ENCODE measurements at places on chromosomes 7 and 10.

DNA sequence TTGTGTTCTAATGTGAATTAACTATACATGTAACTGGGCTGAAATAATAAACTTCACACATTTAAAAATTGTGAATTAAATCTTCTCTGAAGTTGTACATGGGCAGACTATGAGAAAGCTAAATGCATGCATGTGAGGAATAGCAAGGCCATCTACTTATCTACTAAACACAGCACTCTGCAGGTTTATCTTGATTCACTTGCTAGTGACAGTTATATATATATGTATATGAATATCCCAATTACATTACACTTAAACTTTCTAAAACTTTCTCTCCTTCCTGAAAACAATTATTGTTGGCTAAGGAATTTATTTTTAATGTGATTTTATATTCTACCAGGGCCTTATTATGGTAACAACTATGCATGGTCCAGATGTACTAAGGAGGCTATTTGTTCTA, 5.1 kb upstream of the SP4 start:
- no peak for DNase-seq

- DNase-seq, result no peak
Measured at GRCh38 chr10:124374535-124375352, 44.0 kb downstream of the OAT start.

- DNase-seq, result no peak
Measured at GRCh38 chr10:33376976-33377657, 42.6 kb upstream of the NRP1 start.

DNA sequence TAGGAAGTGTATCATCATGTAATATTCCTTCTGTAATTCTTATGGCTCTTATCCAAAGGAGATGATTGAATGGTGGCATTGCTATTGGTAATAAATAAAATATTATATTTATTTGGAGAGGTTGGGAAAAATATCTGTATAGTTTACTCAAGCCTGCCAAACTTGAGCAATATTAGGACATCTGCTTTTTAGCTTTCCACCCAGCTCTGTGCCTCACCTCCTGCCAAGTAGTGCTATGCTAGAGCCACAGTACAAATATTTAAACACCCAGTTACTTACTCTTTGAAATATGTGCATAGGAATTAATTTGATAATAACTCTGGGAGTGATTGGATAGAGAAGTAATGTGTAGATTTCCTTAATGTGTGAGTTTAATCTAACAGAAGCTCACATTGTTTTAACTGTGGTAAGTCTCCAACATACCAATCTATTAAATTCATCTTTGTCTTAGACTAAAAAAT, 129.2 kb downstream of the BBS9 start:
- DNase-seq, result no peak

DNA sequence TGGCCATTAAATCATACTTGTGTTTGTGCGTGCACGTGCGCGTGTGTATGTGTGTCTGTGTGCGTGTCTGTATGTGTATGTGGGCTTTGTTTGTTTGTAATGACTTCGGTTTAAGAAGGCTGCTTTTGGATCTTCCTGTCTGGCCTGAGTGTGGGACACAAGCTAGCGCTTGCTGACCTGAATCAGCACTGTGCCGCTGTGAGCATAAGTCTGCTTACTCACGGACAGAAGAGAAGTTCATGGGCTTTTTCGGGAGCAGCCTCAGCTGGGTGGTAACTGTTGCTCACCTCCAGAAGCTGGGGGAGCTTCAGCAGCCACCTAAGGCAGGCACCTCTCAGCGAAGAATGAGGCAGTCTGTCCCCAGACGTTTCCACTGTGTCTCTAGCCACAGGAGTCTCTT, 56.1 kb upstream of the TRUB1 start:
- no peak for DNase-seq

DNA sequence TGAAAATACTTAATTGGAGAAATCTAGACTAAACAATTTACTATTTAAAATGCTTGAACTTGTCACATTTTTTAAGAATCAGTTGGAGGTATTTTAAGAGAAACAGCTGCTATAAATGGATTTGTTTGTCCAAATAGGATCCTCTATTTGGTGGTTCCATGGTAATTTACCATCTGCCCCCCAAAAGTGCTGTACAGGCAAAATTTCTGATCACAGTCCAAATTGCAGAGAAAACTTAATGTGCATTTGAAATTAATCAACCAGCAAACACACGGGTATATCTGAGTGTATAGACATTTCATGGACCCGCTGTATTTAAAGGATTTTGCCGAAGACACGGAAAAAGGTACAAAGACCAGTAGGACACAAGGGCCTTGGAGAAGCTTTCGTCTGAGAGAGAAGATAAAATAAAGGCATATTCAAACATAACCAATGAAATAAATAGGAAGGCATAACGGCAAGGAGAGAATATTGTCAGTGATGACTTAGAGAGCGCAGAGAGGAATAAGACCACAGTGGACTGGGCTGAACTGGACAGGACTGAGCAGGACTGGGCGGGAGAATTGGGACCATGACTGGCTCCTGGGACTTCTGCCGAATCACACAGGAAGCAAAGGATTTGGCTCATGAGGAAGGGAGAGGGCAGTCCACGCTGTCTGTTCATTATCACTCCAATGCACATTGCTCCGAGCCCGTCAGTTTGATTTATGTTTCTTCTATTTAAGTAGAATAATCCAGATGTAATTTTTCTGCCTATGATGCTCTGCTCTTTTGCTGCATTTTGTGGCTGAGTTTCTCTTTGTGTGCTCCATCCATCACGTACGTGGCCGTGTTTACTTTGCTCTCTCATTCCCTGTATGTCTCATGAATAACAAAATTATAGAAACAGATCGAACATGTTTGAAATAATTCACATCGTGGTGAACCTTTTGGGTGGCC, 112.8 kb downstream of the PRLHR start:
- no peak for DNase-seq

DNA sequence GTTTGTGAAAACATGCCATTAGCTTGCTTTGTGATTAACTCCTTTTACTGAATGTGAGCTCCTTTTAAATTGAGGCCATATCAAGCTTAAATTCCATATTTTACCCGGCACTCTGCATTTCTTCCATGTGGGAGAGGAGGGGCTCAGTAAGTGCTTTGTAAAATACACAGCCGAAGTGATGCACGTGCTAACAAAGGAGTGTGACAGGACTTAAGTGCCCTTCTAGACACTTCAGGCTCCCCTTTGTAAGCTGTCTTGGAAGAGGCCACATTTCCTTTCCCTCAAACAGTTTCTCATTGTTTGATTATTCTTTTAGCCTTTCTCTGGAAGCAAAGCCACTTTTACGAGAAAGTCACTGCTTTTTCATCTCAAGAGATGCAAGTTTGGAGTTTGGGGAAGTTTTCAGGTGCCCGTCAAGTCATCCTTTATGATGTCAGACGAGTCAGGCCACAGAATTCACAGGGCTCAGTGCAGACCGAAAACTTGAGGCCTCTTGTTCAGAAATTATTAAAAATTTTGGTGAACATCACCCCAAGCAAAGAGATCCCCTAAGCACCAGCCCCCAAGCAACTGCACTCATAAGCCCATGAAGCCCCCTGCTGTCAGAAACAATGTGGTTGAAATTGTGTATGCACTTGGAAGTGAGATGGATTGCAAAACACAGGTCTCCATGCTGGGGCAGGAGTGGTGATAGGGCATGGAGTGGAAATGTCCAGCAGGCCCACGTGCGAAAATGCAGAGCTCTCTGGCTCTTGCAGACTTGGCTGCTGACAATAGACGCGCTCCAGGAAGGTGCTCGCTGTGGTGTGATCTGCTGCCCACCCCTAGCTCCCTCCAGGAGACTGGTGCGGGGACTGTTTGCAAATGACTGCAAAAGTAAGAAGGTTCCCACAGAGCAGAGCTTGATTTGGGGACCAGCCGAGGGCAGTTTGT, 11.5 kb downstream of the IKZF1 start:
- no peak for DNase-seq

DNA sequence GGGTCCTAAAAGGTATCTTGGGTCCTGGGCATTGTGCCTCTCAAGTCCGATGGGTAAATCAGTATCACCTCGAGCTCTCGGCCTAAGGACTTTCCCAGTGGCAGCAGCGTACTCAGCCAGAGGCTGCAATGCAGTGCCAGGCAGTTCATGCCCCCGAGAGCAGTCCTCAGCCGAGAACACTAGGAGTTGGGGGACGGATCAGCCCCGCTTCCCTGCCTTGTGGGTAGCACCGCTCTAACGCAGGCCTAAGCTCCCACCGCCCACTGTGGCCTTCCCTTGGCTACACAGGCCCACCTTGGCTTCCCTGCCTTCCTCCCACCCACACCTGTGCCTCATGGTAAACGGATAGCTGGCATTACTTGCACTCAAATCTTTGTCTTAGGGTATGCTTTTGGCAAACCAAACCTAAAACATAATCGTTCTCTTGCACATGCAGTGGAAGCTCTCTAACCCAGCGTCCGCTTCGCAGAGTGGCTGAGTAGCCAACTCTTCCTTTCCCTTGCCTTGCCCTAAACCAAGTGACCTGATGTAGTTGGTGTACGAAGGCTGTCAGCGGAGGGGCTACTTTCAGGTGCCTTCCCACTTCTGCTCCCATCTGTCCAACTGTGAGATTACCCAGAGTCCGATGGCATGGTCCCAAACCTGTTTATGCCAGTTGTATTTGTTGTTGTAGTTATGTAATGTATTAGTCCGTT, 73.2 kb upstream of the CHST15 start:
- no peak for DNase-seq
